ENCODE measurements at places on chromosomes 11 and 22.
A peak's percentile ranks its signal among the peaks of the same experiment; 100 is the strongest.

DNA sequence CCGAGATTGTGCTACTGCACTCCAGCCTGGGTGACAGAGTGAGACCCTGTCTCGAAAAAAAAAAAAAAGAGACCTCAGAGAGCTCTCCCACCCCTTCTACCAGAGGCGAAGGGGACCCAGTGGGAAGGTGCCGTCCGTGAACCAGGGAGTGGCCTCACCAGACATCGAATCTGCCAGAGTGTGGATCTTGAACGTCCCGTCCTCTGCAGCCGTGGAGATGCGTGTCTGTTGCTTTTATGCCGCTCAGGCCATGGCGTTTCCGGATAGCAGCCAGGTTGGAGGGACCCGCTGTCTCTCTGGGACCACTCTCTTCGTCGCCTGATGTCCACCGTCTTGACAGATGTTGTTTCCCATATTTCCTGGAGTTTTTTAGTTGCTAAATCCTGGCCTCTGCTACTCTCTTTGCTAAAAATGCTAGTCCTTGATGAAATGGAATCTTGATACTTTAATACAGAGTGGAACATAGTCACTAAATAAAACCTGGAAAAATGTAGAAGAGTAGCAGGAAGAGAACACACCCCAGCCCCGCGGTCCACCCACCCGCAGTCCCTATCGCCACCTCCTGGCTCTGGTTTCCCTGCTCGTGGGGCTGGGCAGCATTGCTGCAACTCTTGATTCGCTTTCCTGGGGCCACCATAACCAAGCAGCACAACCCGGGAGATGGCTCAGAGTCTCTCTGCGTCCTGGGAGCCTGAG lies 12.0 kb upstream of the MUC6 start:
- DNase-seq, result peak; percentile 23

- no peak for DNase-seq
These were observed 60.5 kb upstream of the CHST1 start for GRCh38 chr11:45725776-45726492.

GRCh38 chr11:57476757-57477506 lies 16.6 kb downstream of the RTN4RL2 start:
- DNase-seq, result no peak

GRCh38 chr22:21634081-21634480 lies 1.5 kb downstream of the CCDC116 start:
- DNase-seq, result no peak

DNA sequence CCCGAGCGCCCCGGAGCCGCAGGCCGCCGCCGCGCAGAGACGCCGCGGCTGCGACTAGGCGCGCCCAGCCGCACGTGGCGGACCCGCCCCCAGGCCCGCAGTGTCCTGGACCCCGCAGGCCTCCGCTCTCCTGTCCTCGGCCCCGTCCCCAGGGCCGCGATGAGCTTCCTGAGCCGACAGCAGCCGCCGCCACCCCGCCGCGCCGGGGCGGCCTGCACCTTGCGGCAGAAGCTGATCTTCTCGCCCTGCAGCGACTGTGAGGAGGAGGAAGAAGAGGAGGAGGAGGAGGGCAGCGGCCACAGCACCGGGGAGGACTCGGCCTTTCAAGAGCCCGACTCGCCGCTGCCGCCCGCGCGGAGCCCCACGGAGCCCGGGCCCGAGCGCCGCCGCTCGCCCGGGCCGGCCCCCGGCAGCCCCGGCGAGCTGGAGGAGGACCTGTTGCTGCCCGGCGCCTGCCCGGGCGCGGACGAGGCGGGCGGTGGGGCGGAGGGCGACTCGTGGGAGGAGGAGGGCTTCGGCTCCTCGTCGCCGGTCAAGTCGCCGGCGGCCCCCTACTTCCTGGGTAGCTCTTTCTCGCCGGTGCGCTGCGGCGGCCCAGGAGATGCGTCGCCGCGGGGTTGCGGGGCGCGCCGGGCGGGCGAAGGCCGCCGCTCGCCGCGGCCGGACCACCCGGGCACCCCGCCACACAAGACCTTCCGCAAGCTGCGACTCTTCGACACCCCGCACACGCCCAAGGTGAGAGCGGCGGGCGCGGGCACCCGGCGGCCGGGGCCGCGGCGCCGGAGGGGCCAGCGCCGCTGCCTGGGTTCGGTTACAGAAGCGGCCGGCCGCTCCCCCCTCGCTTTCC lies 528 bp downstream of the WEE1 start:
- DNase-seq, result no peak

DNA sequence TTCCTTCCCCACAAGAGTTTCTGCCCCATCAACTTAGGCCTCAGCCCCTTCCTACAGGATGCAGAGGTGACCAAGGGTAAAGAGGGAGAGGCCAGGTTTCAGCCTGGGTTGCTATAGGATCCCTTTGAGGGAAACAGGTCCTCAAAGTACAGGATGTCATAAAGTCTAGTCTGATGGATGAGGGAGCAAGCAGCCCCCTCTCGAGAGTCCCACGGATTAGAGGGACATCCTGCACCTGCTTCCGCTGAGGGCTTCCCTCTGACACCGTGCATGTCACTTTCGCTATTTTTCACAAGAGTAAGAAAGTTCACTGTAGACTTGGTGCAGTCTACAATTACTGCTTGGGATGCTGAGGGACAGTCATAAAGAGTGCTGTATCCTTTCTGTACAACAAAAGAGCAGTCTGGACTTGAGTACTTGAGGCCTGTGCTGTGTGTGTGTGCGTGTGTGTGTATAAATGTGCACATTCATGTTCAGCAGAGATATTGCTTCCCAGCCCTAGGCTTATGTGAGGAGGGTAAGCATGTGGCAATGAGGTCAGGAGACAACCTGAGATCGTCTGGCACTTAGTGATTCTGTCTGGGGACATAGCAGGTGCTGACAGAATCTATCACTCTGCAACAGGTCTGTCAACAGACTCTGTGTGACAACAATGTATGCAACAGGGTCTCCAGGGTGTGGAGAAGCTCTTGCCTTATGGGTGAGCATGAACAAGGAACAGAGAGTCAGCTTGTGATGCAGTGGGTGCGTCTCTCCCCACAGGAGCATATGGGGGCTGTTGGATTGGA lies 18.0 kb upstream of the CHST1 start:
- no peak for DNase-seq

DNA sequence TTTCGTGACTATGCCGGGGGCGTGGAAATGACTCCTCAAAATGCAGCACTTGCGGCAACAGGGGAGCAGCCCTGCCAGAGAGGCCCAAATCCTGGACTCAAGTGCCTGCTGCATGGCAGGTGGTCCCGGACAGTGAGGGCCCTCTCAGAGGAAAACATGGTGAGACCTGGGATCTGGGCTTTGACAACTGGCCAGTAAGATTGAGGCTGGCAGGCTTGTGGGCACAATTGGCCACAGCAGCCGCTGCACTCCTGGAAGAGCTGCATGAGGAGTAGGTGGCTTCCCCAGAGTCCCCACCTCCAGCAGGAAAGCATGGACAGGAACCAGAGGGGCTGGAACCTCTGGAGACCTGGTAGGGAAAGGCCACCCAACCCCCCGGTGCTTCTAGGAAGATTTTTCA lies 13.4 kb downstream of the LINC01488 start:
- no peak for DNase-seq

GRCh38 chr11:12674571-12674935 lies 332 bp downstream of the TEAD1 start:
- DNase-seq, result no peak

DNA sequence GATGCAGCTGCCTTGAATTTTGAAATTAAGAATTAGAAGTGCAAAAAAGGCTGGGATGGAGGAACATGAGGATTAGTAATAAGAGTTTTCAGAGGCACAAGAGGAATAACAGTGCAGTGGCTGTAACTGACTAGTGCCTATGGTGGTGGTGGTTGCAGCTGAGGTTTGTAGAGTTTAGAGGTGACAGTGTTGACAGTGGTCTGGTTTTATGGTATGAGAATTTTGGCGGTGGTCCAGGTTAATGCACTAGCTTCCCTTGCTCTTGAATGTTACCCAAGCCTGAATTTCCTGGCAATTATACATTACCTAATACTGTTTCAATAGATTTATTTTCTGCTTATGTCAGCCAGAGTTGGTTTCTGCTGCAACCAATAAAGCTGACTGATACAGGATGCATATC lies 112.8 kb upstream of the C11orf87 start:
- DNase-seq, result no peak

GRCh38 chr22:43349636-43350035 lies 6.5 kb upstream of the SCUBE1 start:
- DNase-seq, result no peak

- DNase-seq, result no peak
These were observed 42.6 kb downstream of the FLRT1 start for GRCh38 chr11:64078284-64078683.

DNA sequence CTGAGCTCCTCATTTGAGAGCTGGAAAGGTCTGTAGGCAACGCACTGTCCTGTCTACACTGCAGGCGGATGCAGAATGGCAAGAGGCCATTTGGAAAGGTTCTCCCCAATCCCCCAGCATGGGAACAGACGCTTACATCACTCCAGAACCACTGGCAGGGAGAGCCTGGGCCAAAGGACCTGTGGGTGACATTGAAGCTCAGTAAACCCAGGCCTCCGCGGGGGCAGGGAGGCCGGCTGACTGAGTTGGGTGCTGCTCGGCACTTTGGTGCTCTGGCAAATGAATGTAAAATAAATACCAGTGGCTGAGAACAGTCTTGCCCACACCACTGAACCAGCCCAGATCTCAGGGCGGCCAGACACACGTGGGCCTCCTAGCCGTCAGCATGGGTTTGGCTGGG lies 22.4 kb downstream of the TOM1 start:
- no peak for DNase-seq

- DNase-seq, result no peak
These were observed 5.8 kb downstream of the MYOD1 start for GRCh38 chr11:17725174-17725573.

- no peak for DNase-seq
These were observed 39.0 kb upstream of the CD82 start for GRCh38 chr11:44526438-44526837.

- no peak for DNase-seq
These were observed 116.7 kb upstream of the TIMP3 start for GRCh38 chr22:32684822-32685187.

DNA sequence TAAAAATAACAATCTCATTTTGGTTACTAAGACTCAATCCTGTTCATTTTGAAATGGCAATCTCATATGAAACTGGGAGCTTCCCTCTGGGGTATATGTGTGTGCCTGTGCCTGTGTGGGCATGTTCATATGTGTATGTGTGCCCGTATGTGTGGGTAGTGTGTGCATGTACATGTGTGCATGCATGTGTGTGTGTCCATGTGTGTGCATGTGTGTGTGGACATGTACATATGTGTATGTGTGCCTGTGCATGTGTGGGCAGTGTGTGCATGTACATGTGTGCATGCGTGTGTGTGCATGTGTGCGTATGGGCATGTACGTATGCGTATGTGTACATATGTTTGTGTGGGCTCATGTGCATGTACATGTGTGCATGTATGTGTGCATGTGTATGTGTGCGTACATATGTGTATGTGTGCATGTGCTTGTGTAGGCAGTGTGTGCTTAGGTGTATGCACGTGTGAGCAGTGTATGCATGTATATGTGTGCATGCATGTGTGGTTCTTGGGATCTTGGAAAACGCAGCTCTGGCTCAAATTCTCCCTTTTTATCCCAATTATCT lies 24.5 kb upstream of the CACNG2 start:
- no peak for DNase-seq

GRCh38 chr11:12156301-12157140 lies 46.1 kb downstream of the MICAL2 start:
- no peak for DNase-seq

DNA sequence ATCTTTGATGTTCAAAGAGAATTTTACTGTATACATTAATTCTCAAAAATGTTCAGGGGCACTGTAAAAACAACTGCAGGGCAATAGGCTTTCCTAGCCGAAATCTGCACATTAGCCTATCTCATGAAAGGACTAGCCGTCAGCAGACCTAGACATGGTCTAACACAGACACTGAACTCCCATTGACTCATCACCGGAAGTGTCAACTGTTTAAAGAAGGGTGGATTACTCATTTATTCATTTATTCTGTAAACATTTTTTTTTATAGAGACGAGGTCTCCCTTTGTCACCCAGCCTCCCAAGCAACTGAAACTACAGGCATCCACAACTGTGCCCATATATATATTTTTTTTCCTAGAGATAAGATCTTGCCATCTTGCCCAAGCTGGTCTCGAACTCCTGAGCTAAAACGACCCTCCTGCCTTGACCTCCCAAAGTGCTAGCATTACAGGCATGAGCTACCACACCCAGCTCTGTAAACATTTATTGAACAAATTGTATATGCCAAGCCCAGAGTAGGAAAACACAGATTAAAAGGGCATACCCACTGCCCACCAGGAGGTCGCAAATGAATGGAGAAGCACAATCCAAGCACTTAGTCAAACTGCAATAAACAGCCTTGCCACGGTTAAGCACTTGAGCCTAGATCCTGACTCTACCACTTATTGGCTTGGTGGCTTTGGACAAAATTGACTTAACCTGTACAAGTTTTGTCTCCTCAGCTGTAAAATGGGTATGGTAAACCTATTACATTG lies 26.6 kb downstream of the RAB30 start:
- peak; percentile 29 for DNase-seq

DNA sequence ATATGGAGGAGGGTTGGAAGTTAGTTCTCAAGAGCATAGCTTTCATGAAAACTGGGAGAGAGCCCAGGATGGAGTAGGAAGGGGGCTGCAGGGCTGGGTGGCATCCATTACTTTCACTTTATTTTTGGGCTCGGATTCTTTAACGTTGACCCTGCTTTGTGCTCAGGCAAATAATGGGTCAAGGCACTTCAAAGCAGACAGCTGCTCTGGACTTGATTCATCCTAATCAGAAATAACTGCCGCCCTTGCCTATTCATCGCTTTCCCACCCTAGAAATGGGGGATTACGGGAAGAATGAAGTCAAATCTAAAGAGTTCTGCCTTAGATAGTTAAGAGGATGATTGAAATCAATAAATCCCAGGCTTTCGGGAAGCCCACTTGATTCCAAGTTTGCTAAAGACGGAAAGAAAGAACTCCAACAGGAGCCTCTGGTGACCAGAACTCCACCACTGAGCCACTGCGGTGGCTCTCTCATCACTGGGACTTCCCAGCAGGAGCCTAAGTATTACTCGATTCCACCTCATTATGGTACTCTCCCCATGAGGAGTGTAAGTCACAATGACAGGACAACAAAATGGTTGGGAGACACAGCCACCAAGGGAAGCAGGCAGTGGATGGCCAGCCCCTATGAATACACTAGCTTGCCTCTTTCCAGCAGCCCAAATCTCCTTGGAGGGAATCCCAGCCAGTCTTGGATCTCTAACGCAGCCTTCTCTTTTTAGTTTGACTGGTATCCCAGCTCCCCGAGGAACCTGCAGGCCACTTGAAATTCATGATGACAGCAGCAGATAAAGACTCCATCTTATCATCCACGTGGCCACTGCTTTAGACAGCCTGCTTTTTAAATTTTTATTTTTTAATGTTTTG lies 815.5 kb downstream of the NTM start:
- no peak for DNase-seq

Data from SK-MEL-5 (cell line).